ENCODE measurements at places on chromosomes 4 and X. TPM values are rescaled to one million over a fixed set of nuclear protein-coding genes. Genes with fewer than 3 reads are reported as not detected.

Gene AFF2
- total RNA-seq, result not detected

Gene GRIA2
- total RNA-seq, result not detected

Gene LDOC1
- 104 TPM for total RNA-seq

Gene CLDN34
- total RNA-seq, result not detected

Gene EDA2R
- total RNA-seq, result 14.9 TPM

Gene TKTL1
- total RNA-seq, result not detected

Gene SHOX
- not detected for total RNA-seq

Gene INTS6L
- 0.08 TPM for total RNA-seq

Gene TMEM175
- 10.1 TPM for total RNA-seq

Gene PWWP3B
- not detected for total RNA-seq

Gene LIMCH1
- 46.0 TPM for total RNA-seq

Gene RPL9
- 947 TPM for total RNA-seq

Gene SHROOM4
- not detected for total RNA-seq

Gene PABPC5
- total RNA-seq, result not detected

Gene SMARCA5
- 25.5 TPM for total RNA-seq

Gene HSFX3
- total RNA-seq, result not detected

Gene HDAC8
- total RNA-seq, result 22.2 TPM

Gene NUDT9
- 24.8 TPM for total RNA-seq

Gene SPANXC
- total RNA-seq, result 1.0 TPM

Gene REPS2
- 0.89 TPM for total RNA-seq

Gene CSN1S1
- not detected for total RNA-seq

Gene STK32B
- 22.9 TPM for total RNA-seq

Gene GNRHR
- not detected for total RNA-seq

Gene MAP9
- 4.7 TPM for total RNA-seq

Gene GAGE2A
- total RNA-seq, result not detected

Gene NAP1L5
- 2.4 TPM for total RNA-seq

Gene PDLIM5
- total RNA-seq, result 50.8 TPM

Gene NLGN4X
- 0.07 TPM for total RNA-seq

Gene GPRASP1
- total RNA-seq, result 0.30 TPM

Gene GPC3
- total RNA-seq, result not detected

Gene FGFBP2
- not detected for total RNA-seq

Gene OCIAD2
- 117 TPM for total RNA-seq

Gene SPANXA2
- not detected for total RNA-seq

Measured in A549 treated with DMSO at 1 μM for 4 hours (cell line).